ENCODE measurements at places on chromosomes 7 and 10. TPM values are rescaled to one million over a fixed set of nuclear protein-coding genes. Genes with fewer than 3 reads are reported as not detected.

DNA sequence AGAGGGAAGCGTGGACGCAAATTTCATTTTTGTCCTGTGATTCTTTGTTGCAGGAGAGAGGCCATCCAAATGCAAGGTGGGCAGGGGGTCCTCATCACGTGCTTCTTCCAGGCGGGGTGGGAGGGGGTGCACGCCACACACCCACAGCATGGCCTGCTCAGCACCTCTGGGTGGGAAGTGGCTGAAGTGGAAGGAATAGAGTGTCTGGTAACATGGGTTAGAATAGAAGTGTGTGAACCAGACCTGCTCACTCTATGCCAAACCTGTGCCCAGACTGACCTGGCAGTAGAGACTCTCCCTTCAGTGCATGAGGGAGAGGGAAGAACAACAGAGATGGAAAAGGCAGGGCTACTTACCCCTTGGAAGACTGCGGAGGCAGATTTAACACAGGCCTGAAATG, 21.7 kb downstream of the ZNF503 start:
- no peak for DNase-seq

- DNase-seq, result no peak
These were observed 444.7 kb upstream of the PODXL start for GRCh38 chr7:132001146-132001545.

The SVIL gene
- total RNA-seq, result 27.1 TPM

The MLLT10 gene
- total RNA-seq, result 52.7 TPM

The HOXA13 gene
- total RNA-seq, result not detected

Measured in WTC11 (cell line).